Left ventricle myocardium superior (tissue), 1 donor: ENCODE measurements at places on chromosomes 13 and 19. TPM values are rescaled to one million over a fixed set of nuclear protein-coding genes. Genes with fewer than 3 reads are reported as not detected.

RCBTB2 gene
- total RNA-seq, result 13.5 TPM

DPRX gene
- total RNA-seq, result not detected

SLC10A2 gene
- total RNA-seq, result not detected

ADGRE3 gene
- not detected for total RNA-seq

CAMSAP3 gene
- total RNA-seq, result 2.6 TPM

ZNF69 gene
- 4.0 TPM for total RNA-seq

ZIC2 gene
- not detected for total RNA-seq

ZNF607 gene
- 9.3 TPM for total RNA-seq

ZSCAN4 gene
- not detected for total RNA-seq

ZNF439 gene
- 3.7 TPM for total RNA-seq

TMEM59L gene
- total RNA-seq, result 1.5 TPM

SPACA4 gene
- total RNA-seq, result not detected

IL4I1 gene
- total RNA-seq, result not detected

INAFM1 gene
- total RNA-seq, result 12.7 TPM

SYMPK gene
- total RNA-seq, result 38.3 TPM

TMEM272 gene
- 0.55 TPM for total RNA-seq

UQCRFS1 gene
- 169 TPM for total RNA-seq

ADGRE2 gene
- total RNA-seq, result 0.72 TPM

RPS28 gene
- total RNA-seq, result 1,189 TPM

PLIN3 gene
- 25.8 TPM for total RNA-seq

CASP14 gene
- not detected for total RNA-seq

ZNF613 gene
- 4.2 TPM for total RNA-seq

SYNE4 gene
- total RNA-seq, result 0.30 TPM

CD33 gene
- total RNA-seq, result 4.4 TPM

ZNF737 gene
- total RNA-seq, result 5.7 TPM

C3 gene
- total RNA-seq, result 398 TPM

CGB1 gene
- not detected for total RNA-seq

ZNF99 gene
- 0.02 TPM for total RNA-seq

TEX26 gene
- not detected for total RNA-seq

ZNF536 gene
- 6.4 TPM for total RNA-seq

CEACAM8 gene
- not detected for total RNA-seq

SH3GL1 gene
- 19.1 TPM for total RNA-seq

NLRP4 gene
- total RNA-seq, result not detected

GAPDHS gene
- not detected for total RNA-seq

ZNF700 gene
- 4.0 TPM for total RNA-seq

PSG6 gene
- total RNA-seq, result not detected

ZNF555 gene
- total RNA-seq, result 9.6 TPM

METTL21C gene
- not detected for total RNA-seq

FBXO17 gene
- total RNA-seq, result 1.7 TPM

UBE2L5 gene
- total RNA-seq, result not detected

KCNC3 gene
- total RNA-seq, result 2.5 TPM

ZFP30 gene
- 9.3 TPM for total RNA-seq

TNNI3 gene
- 5,071 TPM for total RNA-seq

SULT2A1 gene
- not detected for total RNA-seq

ASPDH gene
- not detected for total RNA-seq

ZNF780A gene
- total RNA-seq, result 9.6 TPM

SHC2 gene
- 11.0 TPM for total RNA-seq
